SK-N-SH (cell line): ENCODE measurements at places on chromosomes 16 and 17.

DNA sequence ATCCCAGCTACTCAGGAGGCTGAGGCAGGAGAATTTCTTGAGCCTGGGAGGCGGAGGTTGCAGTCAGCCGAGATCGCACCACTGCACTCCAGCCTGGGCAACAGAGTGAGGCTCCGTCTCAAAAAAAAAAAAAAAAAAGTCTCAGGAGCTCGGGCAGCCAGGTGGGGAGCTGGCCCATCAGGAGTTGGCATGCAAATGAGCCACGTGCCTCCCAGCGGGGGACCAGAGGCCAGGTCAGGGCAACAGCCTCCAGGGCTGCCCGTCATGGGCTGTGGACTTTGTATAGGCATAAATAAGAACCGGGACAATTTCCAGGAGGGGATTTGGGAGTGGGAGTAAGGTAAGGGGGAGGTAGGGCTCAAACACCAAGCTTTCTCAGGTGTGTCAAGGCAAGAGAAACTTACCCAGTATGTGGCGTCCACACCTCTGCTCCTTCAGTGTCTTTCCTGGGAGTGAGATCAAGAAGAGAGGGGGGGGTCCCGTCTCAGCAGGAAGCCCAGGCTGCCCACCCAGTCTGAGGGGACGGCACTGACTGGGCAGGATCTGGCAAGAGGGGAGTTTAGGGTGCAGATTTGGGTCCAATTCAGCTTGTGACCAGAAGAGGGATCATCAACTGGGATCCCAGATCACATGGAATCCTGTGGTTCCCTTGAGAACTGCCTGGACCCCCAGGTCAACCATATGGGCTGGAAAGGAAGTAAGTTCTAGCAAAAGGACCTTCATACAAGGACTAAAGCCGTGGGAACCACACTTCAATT, 22.3 kb upstream of the G6PC1 start:
- no peaks in the 10 kb centered on the region for H3K36me3 ChIP-seq
- H3K4me1 ChIP-seq: no peaks in the 10 kb centered on the region
- peaks cover 39% of the 10 kb centered on the region for H3K27me3 ChIP-seq
- no peak overlapping the region for H3K27ac ChIP-seq
- no peak for DNase-seq

DNA sequence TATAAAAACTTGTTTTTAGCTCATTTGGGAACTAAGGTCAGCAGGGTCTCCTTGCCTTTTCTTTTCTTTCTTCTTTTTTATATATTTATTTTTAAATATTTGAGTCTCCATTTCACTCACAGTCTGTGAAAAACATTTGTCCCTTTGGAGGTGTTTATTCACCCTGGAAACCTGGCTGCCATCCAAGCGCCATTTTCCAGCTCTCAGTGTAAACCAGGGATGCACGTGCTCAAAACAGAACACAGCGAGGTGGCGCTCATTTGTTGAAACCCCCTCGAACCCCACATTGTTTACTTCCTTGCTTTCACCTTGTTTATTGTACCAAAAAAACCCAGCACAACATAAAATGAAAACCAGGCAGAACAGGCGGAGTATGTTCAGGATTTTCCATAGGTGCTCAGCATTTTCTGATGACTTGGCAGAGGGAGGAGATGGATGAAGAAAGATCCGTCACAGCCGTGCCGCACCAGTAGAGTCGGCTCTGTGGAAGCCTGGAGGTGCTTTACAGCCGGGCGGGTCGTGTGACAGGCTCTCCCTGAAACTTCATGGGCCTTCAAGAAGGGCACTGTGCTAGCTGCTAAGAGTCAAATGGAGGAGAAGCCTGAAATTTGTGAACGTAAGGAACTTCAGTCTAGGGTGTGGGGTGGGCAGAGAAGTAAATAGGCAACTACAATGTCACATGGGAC, 284.4 kb downstream of the FOXL1 start:
- H3K4me1 ChIP-seq: no peaks in the 10 kb centered on the region
- H3K36me3 ChIP-seq: no peaks in the 10 kb centered on the region
- H3K4me3 ChIP-seq: no peak overlapping the region
- H3K27me3 ChIP-seq: peaks cover 78% of the 10 kb centered on the region
- no peak for DNase-seq

DNA sequence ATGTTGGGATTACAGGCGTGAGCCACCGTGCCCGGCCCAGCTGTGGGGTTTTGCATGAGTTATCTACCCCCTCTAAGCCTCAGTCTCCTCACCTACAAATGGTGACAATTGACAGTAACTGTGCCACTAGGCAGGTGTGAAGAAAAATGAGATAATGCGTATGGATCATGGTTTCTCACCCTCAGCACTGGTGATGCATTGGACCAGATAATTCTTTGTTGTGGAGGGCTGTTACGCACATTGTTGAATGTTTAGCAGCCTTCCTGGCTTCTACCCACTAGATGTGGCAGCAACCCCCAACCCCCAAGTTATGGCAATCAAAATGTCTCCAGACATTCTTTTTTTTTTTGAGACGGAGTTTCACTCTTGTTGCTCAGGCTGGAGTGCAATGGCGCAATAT, 9.0 kb upstream of the HAPSTR1 start:
- H3K4me1 ChIP-seq: no peaks in the 10 kb centered on the region
- no peak for DNase-seq
- H3K36me3 ChIP-seq: no peaks in the 10 kb centered on the region

- no peak for DNase-seq
- no peaks in the 10 kb centered on the region for H3K27me3 ChIP-seq
- H3K4me3 ChIP-seq: peak overlapping the region; percentile 57
- no peak overlapping the region for H3K27ac ChIP-seq
These were observed 37.2 kb upstream of the RGS9 start for GRCh38 chr17:65099941-65100315.

- H3K27ac ChIP-seq: no peak overlapping the region
- no peaks in the 10 kb centered on the region for H3K36me3 ChIP-seq
- peaks cover 33% of the 10 kb centered on the region for H3K4me1 ChIP-seq
- no peak overlapping the region for H3K4me3 ChIP-seq
- no peaks in the 10 kb centered on the region for H3K27me3 ChIP-seq
These were observed 114.8 kb upstream of the NOL11 start for GRCh38 chr17:67602974-67603373.

DNA sequence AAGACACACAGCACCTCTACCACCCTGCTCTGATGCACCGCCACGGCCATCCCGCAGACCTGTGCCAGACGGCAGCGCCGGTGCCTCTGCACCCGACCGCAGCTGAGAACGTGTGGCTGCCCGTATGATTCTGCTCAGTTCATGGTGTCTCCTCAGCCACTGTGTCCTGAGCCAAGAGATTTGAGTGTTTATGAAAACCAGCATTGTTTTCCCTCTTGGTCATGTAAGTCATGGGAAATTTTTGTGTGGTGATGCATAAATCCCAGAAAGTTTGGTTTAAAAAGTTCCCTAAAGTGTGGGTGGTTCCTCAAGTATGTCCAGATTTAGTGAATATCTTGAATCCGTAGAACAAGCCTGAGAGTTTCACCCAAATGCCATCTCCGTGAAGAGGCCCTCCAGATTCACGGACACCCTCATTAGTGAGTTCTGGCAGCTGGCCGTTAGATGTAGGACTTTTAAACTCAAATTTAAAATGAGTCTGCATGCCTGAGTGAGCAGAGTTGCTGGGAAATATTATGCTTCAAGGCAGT, 57.6 kb downstream of the CDRT4 start:
- no peak for DNase-seq
- no peak overlapping the region for H3K4me3 ChIP-seq
- peaks cover 3% of the 10 kb centered on the region; the same call in 1 of the 2 replicates for H3K4me1 ChIP-seq
- H3K36me3 ChIP-seq: no peaks in the 10 kb centered on the region
